ENCODE measurements at places on chromosomes 12 and 14.

DNA sequence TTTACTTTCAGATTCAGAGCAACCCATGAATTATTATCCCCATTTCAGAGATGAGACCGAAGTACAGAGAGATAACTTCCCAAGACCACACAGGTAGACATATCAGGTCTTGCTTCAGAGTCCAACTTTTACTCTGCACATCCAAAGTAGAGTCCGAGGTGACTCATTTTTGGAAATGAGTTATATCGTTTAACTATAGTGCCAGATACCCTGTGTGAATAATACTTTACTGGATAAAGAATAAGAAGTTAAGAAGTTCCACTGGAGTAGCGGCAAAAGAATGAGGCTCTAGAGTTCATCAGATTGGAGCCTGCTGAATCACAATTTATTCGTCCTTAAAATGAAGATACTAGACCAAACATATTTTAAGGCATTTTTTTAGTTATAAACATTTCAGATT is 124.7 kb downstream of the EPS8 start:
- DNase-seq, result no peak

GRCh38 chr14:39366460-39367386 is 65.5 kb downstream of the FBXO33 start:
- no peak for DNase-seq

GRCh38 chr14:76280221-76280620 is 95.7 kb upstream of the ESRRB start:
- DNase-seq, result no peak

GRCh38 chr12:83573671-83574070 is 887.0 kb downstream of the TMTC2 start:
- no peak for DNase-seq

DNA sequence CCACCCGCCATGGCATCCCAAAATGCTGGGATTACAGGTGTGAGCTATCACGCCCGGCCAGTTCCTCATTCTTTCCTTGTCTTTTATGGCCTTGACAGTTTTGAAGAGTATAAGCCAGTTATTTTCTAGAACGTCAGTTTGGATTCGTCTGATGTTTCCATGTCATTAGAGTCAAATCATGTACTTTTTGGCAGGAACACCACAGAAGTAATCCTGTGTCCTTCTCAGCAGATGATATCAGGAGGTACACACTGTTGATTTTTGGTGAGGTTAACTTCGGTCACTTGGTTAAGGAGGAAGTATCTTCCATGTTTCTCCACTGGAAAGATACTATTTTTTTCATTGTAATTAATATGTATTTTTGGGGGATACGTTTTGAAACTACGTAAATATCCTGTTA is 25.1 kb upstream of the VPS33A start:
- DNase-seq, result no peak

DNA sequence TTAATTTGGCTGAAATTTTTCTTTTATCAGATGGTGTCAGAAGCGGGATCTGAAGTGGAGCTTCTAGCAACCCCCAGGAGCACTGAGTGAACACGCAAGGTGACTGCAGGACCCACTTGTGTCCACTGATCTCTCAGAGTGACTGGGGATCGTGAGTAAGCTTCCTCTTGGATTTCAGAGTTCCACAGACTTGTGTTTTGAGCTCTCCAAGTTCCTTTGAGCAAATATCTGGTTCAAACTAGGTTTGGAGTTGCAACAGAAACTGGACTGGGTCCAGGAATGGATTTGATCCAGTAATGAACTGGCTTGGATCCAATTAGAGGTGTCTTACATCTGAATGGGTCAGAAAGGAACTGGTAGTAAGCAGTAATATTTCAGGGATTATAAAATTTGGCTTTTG is 24.7 kb upstream of the B4GALNT1 start:
- DNase-seq, result no peak

DNA sequence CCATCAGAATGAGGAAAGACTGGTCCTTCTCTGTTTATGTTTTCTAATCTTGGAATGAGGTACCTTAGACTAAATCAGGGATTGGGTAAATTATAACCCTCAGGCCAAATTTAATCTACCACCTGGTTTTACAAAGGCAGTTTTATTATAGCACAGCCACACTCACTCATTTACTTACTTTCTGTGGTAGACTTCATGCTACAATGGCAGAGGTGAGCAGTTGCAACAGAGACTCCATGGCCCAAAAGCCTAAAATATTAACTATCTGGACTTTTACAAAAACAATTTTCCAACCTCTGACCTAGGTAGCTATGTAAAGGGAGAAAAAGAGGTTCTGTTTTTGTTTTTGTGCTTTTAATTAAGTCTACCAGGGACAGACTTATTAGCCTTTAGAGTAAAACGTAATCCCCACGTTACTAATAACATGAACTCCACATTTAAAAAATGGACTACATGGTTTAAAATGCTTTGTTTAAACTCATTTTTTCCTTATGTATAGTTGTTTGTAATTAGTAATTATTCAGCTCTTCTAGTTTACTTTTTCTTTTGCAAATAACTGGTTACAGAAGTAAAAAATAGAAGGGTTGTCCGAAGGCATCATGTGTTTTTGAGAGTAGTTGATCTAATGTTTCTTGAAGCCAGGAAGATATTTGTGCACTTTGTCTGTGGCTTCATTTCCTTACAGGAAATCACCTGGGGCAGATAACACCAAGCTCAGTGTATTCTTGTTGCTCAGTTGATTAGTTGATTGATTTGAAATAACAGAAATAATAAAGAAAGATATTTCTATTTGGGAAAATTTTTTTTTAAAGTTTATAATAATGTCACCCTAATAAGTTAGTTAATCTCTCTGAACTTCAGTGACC is 57.6 kb upstream of the ATP2B1 start:
- DNase-seq, result no peak

DNA sequence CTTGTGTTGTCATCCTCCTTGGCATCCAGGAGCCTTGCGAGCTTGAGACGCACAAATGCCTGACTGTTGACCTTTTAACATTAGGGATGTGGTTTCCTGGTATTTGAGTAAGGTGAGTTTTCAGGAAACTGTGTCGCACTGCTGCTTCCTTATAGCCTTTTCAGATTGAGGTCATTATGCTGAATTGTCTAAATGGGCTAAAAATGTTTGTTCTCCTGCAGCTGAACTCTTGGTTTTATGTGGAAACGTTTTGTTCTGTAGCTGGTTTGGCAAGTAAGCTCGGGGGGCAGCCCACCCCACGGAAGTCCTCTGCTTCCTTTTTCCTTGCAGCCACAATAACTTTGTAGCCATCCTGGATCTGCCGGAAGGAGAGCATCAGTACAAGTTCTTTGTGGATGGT is 5.7 kb downstream of the PRKAB1 start:
- DNase-seq, result no peak

DNA sequence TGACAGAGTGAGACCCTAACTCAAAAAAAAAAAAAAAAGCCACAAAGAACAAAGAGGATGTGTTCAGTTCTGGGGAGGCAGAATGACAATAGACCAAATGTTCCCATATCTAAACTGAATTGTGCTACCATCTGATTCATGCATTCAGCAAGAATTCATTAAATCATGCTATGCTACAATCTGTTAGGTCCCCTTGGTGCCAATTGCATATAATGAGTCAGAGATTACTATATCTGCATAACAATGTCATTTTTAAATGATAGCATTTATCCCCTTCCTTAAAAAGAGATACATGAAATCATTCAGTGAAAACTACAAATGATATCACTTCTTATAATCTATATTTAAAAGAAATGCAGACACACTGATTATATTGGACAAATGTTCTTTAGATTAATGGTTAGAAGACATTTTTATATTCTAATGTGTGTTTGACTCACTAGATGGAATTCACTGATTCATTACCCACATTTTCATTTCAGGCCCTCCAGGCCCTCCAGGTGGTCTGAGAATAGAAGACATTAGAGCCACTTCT is 207.6 kb upstream of the PDZRN4 start:
- DNase-seq, result no peak

DNA sequence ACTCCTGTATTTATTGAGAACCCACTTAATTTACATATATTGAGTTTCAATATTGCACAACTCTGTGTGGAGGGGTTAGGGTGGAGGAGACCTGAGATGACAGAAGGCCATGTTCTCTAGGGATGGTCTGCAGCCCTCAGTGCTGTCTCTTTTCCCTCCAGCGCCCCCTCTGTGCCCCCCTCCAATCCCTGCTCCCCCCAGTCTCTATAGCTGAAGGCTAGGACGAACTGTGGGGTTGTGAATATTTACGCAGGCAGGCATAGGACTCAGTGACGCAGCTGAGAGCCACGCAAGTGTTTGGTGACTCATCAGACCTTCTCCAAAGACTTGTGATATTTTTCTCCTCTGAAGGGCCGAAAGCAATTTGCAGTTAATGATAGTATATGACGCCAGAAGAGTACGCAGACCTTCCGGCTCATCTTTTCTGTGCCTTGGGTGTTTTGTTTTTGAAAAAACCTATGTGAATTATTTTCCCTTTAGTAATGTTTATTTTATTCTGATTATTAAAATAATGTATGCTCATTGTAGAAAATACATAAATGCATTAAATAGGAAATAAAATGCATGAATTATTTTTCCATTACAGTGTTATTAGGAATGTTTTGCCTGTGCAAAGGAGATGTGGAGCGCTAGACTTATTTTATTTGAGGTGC is 85.3 kb downstream of the SLC25A47 start:
- no peak for DNase-seq

DNA sequence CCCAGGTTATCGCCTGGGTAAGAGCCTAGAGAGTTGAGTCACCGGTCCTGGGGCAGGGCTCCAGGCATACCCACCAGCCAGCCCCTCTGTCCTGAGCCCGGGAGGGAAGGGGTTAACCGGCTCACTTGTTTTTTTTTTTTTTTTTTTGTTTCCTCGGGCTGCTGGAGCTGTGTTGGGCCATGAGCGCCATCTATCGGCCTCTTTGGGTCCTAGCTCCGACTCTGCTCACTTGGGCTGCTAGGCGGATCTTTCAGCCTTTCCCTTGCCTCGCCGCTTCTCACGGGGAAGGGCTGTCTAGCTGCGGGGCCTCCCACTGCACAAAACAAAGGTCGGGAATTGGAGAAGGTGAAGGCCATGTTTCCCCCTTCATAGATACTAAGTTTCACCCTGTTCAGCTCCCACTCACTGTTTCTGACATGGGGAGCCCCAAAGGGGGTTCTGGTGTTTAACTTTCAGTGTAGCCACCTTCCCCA is 2.8 kb upstream of the SMUG1 start:
- peak; percentile 64 for DNase-seq

DNA sequence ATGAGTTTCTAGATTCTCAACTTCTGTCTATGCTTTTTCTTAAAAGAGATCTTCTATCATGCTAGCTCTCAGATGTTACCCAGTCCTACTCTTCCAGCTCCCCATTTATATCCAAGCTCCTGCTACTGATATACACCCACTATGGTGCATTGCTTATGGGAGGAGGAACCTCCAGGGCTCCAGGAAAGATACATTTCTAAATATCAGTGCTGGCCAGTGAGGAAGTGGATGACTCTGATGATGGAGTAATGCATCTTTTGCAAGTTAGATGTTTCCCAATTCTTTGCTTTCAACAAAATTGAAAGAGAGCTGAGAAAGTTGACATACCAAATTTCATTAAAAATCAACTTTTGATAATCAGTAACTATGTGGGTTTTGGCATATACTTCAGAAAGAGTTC is 105.7 kb upstream of the RESF1 start:
- no peak for DNase-seq

- no peak for DNase-seq
Observed at GRCh38 chr12:13099844-13100604, 3.4 kb downstream of the GSG1 start.

DNA sequence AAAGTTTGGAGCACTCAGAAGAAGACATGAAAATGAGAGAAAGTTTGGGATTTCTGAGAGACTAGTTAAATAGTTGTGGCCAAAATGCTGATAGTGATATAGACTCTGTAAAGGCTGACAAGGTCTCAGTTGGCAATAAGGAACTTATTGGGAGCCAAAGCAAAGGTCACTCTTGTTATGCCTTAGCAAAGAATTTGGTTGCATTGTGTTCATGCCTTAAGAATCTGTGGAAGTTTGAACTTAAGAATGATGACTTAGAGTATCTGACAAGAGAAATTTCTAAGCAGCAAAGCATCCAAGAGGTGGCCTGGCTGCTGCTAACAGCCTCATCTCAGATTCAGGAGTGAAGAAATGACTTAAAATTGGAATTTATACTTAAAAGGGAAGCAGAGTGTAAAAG is 113.8 kb downstream of the PIK3C2G start:
- no peak for DNase-seq

DNA sequence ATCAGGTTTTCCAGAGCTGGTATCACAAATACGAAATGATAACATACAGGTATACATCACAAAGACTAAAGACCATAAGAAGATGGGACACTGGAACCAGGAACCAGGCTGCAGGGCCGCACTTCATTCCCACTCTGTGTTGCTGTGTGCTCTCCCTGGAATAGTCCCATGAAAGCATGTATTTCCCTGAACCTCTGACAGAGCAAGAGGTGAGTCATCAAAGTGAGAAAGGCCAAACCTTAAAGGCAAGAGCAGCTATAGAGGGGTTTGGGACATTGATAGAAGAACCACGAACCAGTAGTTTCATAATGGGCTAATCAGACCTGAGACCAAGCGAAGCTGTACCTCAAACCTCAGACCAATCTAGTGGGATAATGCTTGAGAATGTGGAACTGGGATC is 283.0 kb upstream of the PRKD1 start:
- no peak for DNase-seq

GRCh38 chr14:42319996-42320395 is 713.3 kb downstream of the LRFN5 start:
- DNase-seq, result no peak

DNA sequence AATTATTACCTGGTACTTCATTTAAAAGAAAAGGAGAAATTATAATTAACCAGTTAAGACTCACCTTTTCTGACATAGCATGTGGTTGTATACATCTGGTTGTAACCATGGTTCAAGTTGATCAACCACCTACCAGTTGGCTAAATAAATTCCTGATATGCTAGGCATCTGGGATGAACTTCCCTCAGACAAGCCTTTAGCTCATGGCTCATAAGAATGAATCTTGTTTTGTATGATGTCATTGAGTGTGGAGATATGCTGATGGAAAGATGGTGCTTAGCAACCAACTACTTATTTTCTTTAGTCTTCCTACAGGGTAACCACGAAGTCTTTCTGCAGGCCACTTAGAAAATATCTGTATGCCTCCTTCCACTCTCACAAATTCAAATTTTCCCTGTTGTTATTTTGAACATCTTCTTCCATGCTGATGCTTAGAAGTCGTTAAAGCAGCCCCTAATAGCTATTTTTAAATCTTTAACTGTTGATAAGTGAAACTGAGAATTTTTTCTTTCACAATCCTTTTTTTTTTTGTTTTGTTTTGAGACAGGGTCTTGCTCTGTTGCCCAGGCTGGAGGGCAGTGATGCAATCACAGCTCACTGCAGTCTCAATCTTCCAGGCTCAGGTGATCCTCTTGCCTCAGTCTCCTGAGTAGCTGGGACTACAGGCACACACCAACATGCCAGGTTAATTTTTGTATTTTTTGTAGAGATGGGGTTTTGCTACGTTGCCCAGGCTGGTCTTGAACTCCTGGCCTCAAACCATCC is 51.9 kb upstream of the PTHLH start:
- no peak for DNase-seq

DNA sequence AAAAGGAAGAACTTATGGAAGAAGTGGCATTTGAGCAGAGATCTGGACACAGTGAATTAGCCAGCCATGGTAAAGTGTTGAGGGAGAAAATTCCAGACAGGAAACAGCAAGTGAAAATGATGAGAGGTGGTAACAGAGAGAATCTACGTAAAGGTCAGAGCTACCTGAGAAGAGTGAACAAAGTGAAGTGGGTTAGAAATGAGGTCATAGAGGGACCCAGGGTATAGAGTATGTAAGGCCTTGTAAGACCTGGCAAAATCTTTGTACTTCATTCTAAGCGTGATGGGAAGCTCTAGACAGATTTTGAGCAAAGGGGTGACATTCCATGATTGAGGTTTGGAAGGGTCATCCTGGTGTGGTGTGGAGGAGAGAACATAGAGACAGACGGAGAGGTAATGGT is 49.3 kb upstream of the LRRK2 start:
- no peak for DNase-seq

- no peak for DNase-seq
Observed at GRCh38 chr14:94562022-94562421, 780 bp downstream of the SERPINA4 start.

Measured in activated T-helper 1 cell treated with anti-CD3 and anti-CD28 coated beads, Interleukin-12 subunit alpha, Interleukin-12 subunit beta, Interleukin-2, Interleukin-4 antibody, amounts not matched to agents 30 ng/mL and 10 ng/mL and 1 ng/mL, durations not matched to agents 14 hours and 24 hours and 36 hours (primary cell).